Smooth muscle cell of trachea (primary cell): ENCODE measurements at places on chromosomes 5 and 9. TPM values are rescaled to one million over a fixed set of nuclear protein-coding genes. Genes with fewer than 3 reads are reported as not detected.

The BTNL9 gene
- total RNA-seq: not detected in 2 replicates

The SKIC3 gene
- 130 and 190 TPM in 2 replicates for total RNA-seq

The DAB2IP gene
- 6.7 and 22.2 TPM in 2 replicates for total RNA-seq

The PRRX2 gene
- 44.4 and 50.0 TPM in 2 replicates for total RNA-seq

The PCDHB6 gene
- 0.33 TPM in 1 of 2 replicates, not detected in the other for total RNA-seq

The KCNT1 gene
- total RNA-seq: not detected in 2 replicates

The CNTNAP3B gene
- total RNA-seq: 1.2 and 7.1 TPM in 2 replicates

The C9 gene
- under 0.01 TPM in 1 of 2 replicates, not detected in the other for total RNA-seq

The ANKRD31 gene
- total RNA-seq: under 0.01 and 0.29 TPM in 2 replicates

The CD180 gene
- total RNA-seq: under 0.01 TPM in 1 of 2 replicates, not detected in the other

The AQP3 gene
- total RNA-seq: 2.6 and 21.2 TPM in 2 replicates

The NXNL2 gene
- 2.0 and 2.3 TPM in 2 replicates for total RNA-seq

The RRAGA gene
- 65.5 and 72.4 TPM in 2 replicates for total RNA-seq

The C5orf22 gene
- total RNA-seq: 17.7 and 22.4 TPM in 2 replicates

The FOXD4L3 gene
- not detected in 2 replicates for total RNA-seq

The PCDHGB4 gene
- total RNA-seq: 21.5 and 38.4 TPM in 2 replicates

The STPG3 gene
- total RNA-seq: 0.66 TPM in 1 of 2 replicates, not detected in the other

The CFAP157 gene
- total RNA-seq: 0.17 TPM in 1 of 2 replicates, not detected in the other

The CARTPT gene
- total RNA-seq: not detected in 2 replicates

The C9orf50 gene
- 0.17 and 0.44 TPM in 2 replicates for total RNA-seq

The FGF1 gene
- total RNA-seq: 2.6 and 5.1 TPM in 2 replicates

The TMEM174 gene
- not detected in 2 replicates for total RNA-seq

The KIF4B gene
- total RNA-seq: 0.15 and 0.17 TPM in 2 replicates

The WDR38 gene
- total RNA-seq: not detected in 2 replicates

The EFNA5 gene
- total RNA-seq: 3.8 and 5.8 TPM in 2 replicates

The C6 gene
- not detected in 2 replicates for total RNA-seq

The NRARP gene
- 0.29 and 0.33 TPM in 2 replicates for total RNA-seq

The MAT2B gene
- total RNA-seq: 90.3 and 135 TPM in 2 replicates

The DOCK2 gene
- total RNA-seq: 3.1 and 12.2 TPM in 2 replicates

The IGFBPL1 gene
- total RNA-seq: not detected in 2 replicates

The LPAR1 gene
- 220 and 405 TPM in 2 replicates for total RNA-seq

The IL33 gene
- 19.6 and 44.5 TPM in 2 replicates for total RNA-seq

The C8G gene
- total RNA-seq: not detected in 2 replicates

The NUTM2F gene
- not detected in 2 replicates for total RNA-seq

The CATSPER3 gene
- total RNA-seq: 0.17 TPM in 1 of 2 replicates, not detected in the other

The PCDHGA10 gene
- 13.8 and 14.7 TPM in 2 replicates for total RNA-seq

The TAF11L10 gene
- total RNA-seq: not detected in 2 replicates

The ZFP2 gene
- 1.6 and 1.8 TPM in 2 replicates for total RNA-seq

The APBA1 gene
- 14.7 and 21.0 TPM in 2 replicates for total RNA-seq

The LECT2 gene
- total RNA-seq: not detected in 2 replicates

The RGS7BP gene
- not detected in 2 replicates for total RNA-seq

The ACOT12 gene
- 1.6 and 2.2 TPM in 2 replicates for total RNA-seq

The CXXC5 gene
- total RNA-seq: 57.9 and 140 TPM in 2 replicates

The PSD2 gene
- total RNA-seq: 0.17 TPM in 1 of 2 replicates, not detected in the other

The TAF11L5 gene
- total RNA-seq: not detected in 2 replicates

The FOCAD gene
- total RNA-seq: 76.9 and 121 TPM in 2 replicates

The PROB1 gene
- 1.2 and 2.6 TPM in 2 replicates for total RNA-seq

The KIAA0825 gene
- total RNA-seq: 4.0 and 5.5 TPM in 2 replicates

The ZDHHC11B gene
- 0.29 TPM in 1 of 2 replicates, not detected in the other for total RNA-seq

The FOXI1 gene
- not detected in 2 replicates for total RNA-seq

The SLC36A3 gene
- total RNA-seq: not detected in 2 replicates

The PCDHB14 gene
- 0.15 and 1.2 TPM in 2 replicates for total RNA-seq

The SLC4A9 gene
- not detected in 2 replicates for total RNA-seq
